Immature natural killer cell (primary cell): ENCODE measurements at places on chromosomes 2 and 18. TPM values are rescaled to one million over a fixed set of nuclear protein-coding genes. Genes with fewer than 3 reads are reported as not detected.
A peak's percentile ranks its signal among the peaks of the same experiment; 100 is the strongest.

- no peaks in the 10 kb centered on the region for H3K27me3 ChIP-seq
- no peaks in the 10 kb centered on the region for H3K36me3 ChIP-seq
- H3K27ac ChIP-seq = no peak overlapping the region
- no peak for DNase-seq
- no peaks in the 10 kb centered on the region for H3K4me1 ChIP-seq
Observed at GRCh38 chr2:142857256-142858164, 20.0 kb upstream of the KYNU start.

DNA sequence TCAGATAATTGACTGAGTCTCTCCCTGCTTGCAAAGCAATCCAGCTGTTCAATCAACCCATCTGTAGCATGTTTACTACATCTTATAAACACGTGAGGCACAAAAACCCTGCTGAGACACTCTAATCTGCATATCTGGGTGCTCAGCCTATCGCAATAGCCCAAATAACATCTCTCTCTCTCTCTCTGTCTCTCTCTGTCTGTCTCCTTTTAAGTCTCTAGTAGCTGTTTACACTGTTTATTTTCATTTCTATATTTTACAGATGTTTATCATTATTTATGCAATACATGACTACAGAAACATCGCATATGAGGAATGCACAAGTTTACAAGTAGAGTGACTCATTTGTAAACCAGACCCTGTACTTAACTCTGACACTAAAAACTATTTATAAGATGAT, 422.1 kb upstream of the DSEL start:
- H3K27ac ChIP-seq = no peak overlapping the region
- DNase-seq = no peak
- H3K36me3 ChIP-seq = no peaks in the 10 kb centered on the region
- no peaks in the 10 kb centered on the region for H3K27me3 ChIP-seq
- H3K4me1 ChIP-seq = no peaks in the 10 kb centered on the region

DNA sequence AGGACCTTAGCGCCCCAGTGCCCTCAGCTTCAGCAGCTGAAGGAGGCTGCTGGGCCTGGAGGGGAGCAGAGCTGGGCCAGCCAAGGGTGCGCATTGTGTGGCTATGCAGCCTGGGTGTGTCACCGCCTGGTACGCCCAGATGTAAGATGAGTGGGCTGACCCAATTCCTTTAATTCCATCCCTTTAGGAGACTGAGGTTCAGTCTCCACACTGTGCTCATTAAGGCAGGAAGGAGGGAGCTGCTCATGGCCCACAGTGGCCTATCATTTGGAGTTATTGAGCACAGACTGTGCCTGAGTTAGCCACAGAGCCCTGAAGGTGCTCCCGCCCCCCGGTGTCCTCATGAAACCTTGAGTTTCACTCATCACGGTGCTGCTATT, 194.1 kb upstream of the GLI2 start:
- no peaks in the 10 kb centered on the region for H3K36me3 ChIP-seq
- peaks cover 3% of the 10 kb centered on the region for H3K27me3 ChIP-seq
- H3K4me3 ChIP-seq = no peak overlapping the region
- no peaks in the 10 kb centered on the region for H3K4me1 ChIP-seq
- no peak overlapping the region for H3K27ac ChIP-seq
- no peak for DNase-seq

DNA sequence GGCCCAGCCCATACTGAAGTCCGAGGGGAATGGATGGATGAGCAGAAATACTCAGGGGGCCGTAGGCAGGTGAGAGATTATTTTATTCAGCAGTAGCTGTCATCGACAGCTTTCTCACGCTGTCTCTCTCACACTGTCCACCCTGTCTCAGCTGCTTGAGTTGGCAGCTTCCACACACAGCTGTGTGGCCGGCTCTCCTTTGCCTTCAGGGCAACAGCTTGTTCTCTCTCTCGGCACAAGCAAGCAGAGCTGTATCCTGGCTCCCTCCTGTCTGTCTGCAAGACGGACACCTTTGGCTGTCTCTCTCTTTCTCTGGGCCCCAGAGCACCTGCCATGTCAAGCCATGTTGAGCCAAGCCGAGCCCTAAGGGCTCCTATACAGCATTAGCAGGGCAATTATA, 9.8 kb upstream of the PAPOLG start:
- H3K27ac ChIP-seq = peak overlapping the region; percentile 74
- peak overlapping the region; percentile 79 for H3K4me3 ChIP-seq
- no peak for DNase-seq
- H3K27me3 ChIP-seq = peaks cover 2% of the 10 kb centered on the region
- H3K4me1 ChIP-seq = peaks cover 31% of the 10 kb centered on the region
- H3K36me3 ChIP-seq = no peaks in the 10 kb centered on the region

GRCh38 chr2:122516775-122517174, 761.3 kb downstream of the TSN start:
- no peaks in the 10 kb centered on the region for H3K36me3 ChIP-seq
- H3K27me3 ChIP-seq = no peaks in the 10 kb centered on the region
- H3K27ac ChIP-seq = no peak overlapping the region

DNA sequence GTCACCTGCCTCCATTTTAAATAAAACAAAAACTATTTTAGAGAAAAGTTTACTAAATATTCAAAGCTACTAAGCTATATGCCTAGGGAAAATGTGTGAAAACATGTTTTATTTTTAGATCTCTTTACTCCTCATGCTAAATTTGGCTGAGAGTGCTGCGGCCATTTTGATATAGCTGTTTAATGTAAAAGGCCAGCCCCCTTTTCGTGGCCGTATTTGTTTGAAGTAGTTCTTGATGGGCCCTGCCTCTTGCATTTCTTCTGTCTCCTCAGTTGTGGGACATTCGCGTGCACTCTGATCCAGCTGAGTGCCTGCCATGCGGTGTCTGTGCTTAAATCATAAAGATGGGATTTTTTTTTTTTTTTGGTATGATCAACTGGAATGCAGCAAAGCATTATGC, 64.0 kb downstream of the ZNF407 start:
- peaks cover 13% of the 10 kb centered on the region for H3K36me3 ChIP-seq
- H3K4me3 ChIP-seq = no peak overlapping the region
- no peaks in the 10 kb centered on the region for H3K27me3 ChIP-seq
- H3K4me1 ChIP-seq = peaks cover 17% of the 10 kb centered on the region
- DNase-seq = no peak
- no peak overlapping the region for H3K27ac ChIP-seq

DNA sequence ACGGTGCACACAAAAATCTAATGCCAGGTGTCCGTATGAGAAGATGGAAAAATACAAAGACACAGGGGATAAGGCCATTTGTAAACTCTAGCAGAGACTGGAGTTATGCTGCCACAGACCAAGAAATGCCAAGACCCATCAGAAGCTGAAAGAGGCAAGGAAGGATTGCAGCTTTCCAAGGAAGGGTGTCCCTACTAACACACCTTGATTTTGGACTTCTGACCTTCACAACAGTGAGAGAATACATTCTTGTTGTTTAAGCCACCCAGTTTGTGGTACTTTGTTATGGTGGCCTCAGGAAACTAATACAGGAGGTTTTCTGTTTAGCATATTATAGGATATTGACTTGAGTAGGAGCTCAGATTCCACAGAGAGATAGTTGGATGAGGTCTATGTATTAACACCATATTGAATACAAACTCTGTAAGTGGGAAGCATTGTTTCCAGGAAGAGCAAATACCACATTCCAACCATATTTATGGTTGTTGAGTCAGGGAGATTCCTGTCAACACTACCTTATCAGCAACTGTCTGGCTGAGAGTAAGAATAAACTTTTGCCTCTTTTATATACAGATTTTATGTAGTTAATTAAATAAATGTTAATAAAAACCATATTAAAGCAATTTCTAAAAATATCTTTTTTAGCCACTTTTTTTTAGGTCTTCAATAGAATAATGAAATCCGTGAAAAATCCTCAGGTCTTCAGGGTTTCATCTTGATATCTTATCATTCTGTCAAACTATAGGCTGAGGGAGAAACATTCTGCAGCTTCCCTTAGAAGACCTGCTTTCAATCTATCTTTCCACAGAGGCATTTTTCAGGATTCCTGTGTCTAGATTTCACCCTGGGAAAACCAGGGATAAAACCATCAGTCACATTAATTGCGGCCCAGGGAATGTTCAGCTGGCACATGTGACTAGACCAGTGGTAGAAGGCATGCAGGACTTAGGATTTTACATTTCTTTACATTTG, 35.4 kb upstream of the HNMT start:
- H3K4me3 ChIP-seq = no peak overlapping the region
- H3K27me3 ChIP-seq = peaks cover 1% of the 10 kb centered on the region
- no peak for DNase-seq
- no peaks in the 10 kb centered on the region for H3K36me3 ChIP-seq

- H3K4me1 ChIP-seq = peaks cover 13% of the 10 kb centered on the region
- no peak overlapping the region for H3K27ac ChIP-seq
- H3K4me3 ChIP-seq = no peak overlapping the region
- no peaks in the 10 kb centered on the region for H3K27me3 ChIP-seq
- DNase-seq = no peak
Observed at GRCh38 chr18:70028084-70028483, 80.4 kb upstream of the CD226 start.

GRCh38 chr18:70124139-70124538, 81.3 kb downstream of the RTTN start:
- H3K36me3 ChIP-seq = peaks cover 26% of the 10 kb centered on the region
- DNase-seq = no peak
- no peak overlapping the region for H3K27ac ChIP-seq
- H3K27me3 ChIP-seq = no peaks in the 10 kb centered on the region

DNA sequence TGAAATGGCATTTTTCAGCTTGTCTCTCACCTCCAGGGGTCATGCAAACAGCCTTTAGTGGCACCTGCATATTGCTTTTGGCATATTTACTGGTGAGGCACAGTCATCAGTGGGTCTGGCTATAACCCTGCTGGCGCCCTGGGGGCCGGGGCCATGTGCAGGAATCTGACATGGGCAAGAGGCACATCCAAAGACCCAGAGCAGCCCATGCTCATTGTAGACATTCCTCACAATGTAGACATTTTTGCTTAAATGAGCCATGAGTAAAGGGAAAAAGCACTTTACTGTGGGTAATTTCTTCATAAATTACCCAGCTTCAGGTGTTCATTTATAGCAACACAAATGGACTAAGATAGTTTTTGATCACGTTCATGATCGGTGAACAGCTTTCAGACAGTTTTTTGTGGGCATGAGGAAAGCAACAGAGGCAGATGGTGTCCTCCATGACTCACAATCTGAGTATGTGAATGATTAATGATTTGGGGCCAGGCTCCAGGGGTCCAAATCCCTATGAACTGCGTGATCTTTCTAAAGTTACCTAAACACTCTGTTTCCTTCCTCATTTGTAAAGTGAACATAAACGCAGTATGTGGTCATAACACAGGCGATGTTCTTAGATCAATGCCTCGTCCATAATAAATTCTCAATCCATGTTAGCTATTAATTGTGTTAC, 85.8 kb downstream of the LIPG start:
- no peaks in the 10 kb centered on the region for H3K4me1 ChIP-seq
- H3K4me3 ChIP-seq = no peak overlapping the region
- H3K27me3 ChIP-seq = peaks cover 7% of the 10 kb centered on the region
- H3K27ac ChIP-seq = no peak overlapping the region
- DNase-seq = no peak
- H3K36me3 ChIP-seq = no peaks in the 10 kb centered on the region

DNA sequence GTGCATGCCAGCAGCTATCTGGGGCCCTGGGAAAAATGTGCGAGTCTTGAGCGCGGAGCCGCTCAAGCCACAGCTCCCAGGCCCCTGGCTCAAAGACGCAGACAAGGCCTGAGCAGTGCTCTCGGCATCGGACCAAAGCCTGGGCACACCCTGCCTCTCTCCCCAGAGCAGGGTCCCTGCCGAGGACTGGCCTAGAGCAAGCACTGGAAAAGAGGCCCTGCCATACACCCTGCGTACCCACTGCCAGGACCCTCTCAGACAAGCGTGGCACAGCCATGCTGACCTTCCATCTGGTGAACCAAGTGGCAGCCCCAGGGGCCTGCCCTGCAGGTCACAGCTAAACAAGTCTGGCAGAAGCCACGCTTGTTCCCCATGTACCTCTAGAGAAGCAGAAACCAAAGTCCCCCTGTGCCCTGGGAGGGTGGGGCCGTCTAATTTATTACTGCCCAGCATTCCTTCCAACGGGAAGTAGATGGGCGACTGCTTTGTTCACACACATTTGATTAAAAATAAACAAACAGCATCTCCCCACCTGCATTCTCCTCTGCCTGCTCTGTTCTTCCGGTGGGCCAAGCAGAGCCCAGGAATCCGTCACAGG, 14.0 kb downstream of the STK25 start:
- H3K36me3 ChIP-seq = no peaks in the 10 kb centered on the region
- DNase-seq = no peak
- H3K27me3 ChIP-seq = no peaks in the 10 kb centered on the region
- H3K4me1 ChIP-seq = no peaks in the 10 kb centered on the region

- no peaks in the 10 kb centered on the region for H3K4me1 ChIP-seq
- DNase-seq = no peak
- H3K36me3 ChIP-seq = no peaks in the 10 kb centered on the region
- no peak overlapping the region for H3K27ac ChIP-seq
Observed at GRCh38 chr2:177348118-177348654, 44.4 kb upstream of the AGPS start.

DNA sequence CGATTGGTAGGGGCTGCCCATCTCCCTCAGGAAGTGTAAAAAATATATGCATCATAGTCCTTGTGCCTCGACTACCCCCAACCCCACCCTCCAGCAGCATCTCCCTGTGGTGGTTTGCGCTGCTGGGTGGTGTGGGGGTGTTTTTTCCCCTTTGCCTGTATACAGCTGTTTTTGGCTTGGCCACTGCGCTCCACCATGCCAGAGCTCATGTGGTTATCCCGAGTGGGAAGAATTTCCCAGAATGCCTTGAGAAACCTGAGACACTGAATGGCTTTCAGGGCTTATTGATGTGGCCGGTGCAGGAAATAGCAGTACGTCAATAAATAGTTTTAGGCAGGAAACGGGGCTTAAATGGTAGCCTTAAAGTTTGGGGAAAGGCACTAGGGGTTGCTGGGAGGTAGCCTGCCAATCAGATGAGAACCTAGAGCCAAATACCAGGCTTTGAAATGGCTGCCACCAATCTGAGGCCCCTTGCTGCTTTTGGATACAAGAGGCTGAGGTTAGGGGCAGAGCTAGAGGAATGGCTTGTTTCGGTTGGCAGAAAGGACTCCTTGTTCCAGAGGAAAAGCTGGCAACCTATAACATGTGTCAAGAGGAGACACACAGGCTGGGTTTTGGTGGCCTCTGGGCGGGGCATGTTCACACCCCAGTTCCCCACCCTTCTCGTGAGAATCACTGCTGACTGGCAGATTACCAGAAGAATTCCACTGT, 144.1 kb downstream of the SMAD7 start:
- DNase-seq = peak; percentile 40
- H3K27ac ChIP-seq = peak overlapping the region; percentile 87
- H3K36me3 ChIP-seq = no peaks in the 10 kb centered on the region
- H3K4me1 ChIP-seq = peaks cover 36% of the 10 kb centered on the region
- peak overlapping the region; percentile 39 for H3K4me3 ChIP-seq

FTCDNL1 gene
- 2.8 TPM for polyA plus RNA-seq

TMEM37 gene
- not detected for polyA plus RNA-seq

NOSTRIN gene
- polyA plus RNA-seq = not detected

SERPINB13 gene
- polyA plus RNA-seq = not detected
